ENCODE measurements at places on chromosomes 16 and 17.

- DNase-seq: no peak
These were observed at the start of gene TCAP for GRCh38 chr17:39664581-39665561. TCAP (plus strand) TSS chr17:39665349; CDS start chr17:39665360, 11 bp downstream.

- no peak for DNase-seq
These were observed 6.0 kb downstream of the CAPNS2 start for GRCh38 chr16:55572439-55572838.

GRCh38 chr16:67441907-67442306 lies 11.0 kb downstream of the HSD11B2 start:
- DNase-seq: no peak

DNA sequence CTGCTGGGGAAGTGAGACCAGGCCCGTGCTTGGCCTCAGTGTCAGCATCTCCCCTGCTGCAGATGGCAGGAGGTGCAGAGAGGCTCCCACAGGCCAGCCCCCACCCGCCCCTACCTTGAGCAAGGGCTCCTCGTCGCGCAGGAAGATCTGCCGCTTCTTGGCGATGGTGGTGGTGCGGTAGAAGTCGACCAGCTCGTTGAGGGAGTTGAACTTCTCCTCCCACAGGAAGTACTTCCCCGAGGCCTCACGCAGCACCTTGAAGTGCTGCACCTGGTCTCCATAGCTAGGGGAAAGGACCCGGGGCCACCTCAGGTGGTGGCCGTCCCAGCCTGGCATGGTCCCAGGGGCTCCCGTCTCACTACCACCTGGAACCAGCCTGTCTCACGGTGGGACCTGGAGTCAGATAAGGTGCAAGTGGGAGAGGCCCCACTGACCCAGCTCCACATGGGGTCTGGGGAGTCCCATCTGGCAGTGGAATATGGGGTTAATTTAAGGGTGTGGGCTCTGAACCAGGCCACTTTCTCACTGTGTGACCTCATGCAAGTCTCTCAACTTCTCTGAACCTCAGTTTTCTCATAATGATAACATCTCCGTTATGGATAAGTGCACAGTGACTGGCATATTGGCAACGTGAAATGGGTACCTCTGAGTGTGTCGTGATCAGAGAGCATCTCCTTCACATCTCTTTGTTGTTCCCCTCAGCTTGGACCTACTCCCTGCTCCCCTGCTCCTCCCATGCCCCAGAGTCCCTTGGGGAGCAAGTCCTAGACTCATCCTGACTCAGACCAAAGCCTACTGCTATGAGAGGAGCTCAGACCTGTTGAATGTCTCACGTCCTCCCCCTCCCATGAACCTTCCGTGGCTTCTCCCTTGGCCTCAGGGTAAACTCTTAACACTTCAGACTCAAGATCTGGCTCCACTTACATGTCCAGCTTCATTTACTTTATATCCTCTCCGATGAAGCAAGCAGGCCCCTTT lies 19.8 kb upstream of the FAM83G start:
- DNase-seq: no peak

GRCh38 chr16:88743693-88744576 lies 37.6 kb downstream of the CTU2 start:
- DNase-seq: peak; percentile 63

- no peak for DNase-seq
These were observed 27.3 kb upstream of the CBFA2T3 start for GRCh38 chr16:89004209-89004831.

DNA sequence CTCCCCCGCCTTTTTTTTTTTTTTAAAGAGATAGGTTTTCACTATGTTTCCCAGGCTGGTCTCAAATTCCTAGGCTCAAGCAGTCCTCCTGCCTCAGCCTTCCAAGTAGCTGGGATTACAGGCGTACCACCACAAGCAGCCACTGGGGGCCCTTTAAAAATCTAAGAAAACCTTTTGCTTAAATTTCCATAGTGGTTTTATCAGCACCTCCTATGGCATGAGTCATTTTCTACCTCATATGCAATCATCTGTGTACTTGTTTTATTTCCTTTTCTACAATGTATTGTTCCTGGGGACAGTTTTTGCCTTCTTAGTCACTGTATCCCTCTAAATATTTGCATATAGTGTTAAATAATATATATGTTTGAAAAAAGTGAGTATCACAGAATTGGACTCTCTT lies 29.2 kb downstream of the GNA13 start:
- peak; percentile 3 for DNase-seq

Data from NT2/D1 (cell line).